ENCODE measurements at places on chromosomes 4 and X. TPM values are rescaled to one million over a fixed set of nuclear protein-coding genes. Genes with fewer than 3 reads are reported as not detected.
A peak's percentile ranks its signal among the peaks of the same experiment; 100 is the strongest.

TMEM184C gene
- total RNA-seq, result 37.1 TPM

DNA sequence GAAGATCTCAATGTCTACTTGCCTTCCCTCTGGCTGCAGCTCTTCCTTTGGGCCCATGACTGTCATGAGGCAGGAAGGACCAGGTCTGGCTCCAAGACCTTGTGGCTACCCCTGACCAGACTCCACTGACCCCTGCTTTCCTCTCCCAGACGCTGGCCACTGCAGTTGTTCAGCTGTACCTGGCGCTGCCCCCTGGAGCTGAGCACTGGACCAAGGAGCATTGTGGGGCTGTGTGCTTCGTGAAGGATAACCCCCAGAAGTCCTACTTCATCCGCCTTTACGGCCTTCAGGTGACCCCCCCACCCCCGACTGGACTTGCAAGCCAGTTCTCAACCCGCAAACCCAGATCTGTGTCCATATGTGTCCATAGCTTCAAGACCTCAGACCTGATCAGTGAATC is 535 bp downstream of the WAS start:
- H3K4me1 ChIP-seq, result no peaks in the 10 kb centered on the region
- H3K27me3 ChIP-seq, result peaks cover 41% of the 10 kb centered on the region
- H3K4me3 ChIP-seq, result no peak overlapping the region
- H3K36me3 ChIP-seq, result no peaks in the 10 kb centered on the region
- DNase-seq, result no peak
- no peak overlapping the region for H3K27ac ChIP-seq

AFF2 gene
- total RNA-seq, result 0.42 TPM

GRCh38 chr4:42561031-42561430 is 95.9 kb downstream of the ATP8A1 start:
- H3K36me3 ChIP-seq, result no peaks in the 10 kb centered on the region
- H3K4me3 ChIP-seq, result no peak overlapping the region
- no peak overlapping the region for H3K27ac ChIP-seq
- H3K27me3 ChIP-seq, result peaks cover 10% of the 10 kb centered on the region

GRCh38 chr4:154164931-154165839 is 326.4 kb downstream of the DCHS2 start:
- H3K36me3 ChIP-seq, result no peaks in the 10 kb centered on the region
- no peaks in the 10 kb centered on the region for H3K27me3 ChIP-seq
- peaks cover 36% of the 10 kb centered on the region for H3K4me1 ChIP-seq
- peak; percentile 93 for DNase-seq
- H3K4me3 ChIP-seq, result peak overlapping the region; percentile 9
- H3K27ac ChIP-seq, result peak overlapping the region; percentile 84

DNA sequence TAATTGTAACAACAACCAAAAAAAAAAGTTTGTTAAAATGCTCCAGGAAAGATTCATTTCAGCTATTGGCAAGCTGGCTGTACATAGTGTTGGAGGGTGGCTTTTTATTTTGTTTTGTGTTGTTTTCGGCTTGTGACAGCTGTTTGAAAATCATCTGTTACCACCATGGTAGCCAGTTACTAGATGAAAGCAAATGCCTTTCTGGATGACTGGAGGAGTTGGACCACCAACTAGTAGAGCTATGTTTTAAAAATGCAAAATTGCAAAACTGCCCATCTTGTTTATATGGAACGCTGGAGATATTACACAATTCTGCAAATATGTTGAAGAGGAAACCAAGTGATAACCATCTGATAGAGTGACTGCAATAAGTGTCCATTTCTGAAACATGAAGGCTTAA is 53.2 kb upstream of the TNIP3 start:
- H3K4me3 ChIP-seq, result no peak overlapping the region
- no peak overlapping the region for H3K27ac ChIP-seq
- H3K27me3 ChIP-seq, result no peaks in the 10 kb centered on the region
- H3K36me3 ChIP-seq, result no peaks in the 10 kb centered on the region
- DNase-seq, result no peak

DNA sequence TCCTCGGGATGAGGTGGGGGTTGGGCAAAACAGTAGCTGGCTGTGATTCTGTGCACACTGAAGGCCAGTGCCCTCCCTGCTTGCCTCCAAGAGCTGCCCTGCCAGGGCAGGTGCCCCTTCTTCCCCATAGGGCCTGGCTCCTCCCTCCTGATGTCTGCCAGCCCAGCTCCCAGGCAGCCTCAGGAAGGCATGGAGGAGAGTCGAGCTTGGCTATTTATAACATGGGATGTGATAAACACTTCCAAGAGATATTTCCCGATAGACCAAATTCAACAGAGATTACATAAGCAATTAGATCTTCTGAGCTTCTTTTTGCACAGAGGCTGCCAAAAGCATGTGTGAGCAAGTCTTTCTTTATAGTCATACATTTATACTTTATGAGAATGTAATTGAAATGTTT is 45.3 kb upstream of the PJA1 start:
- peaks cover 71% of the 10 kb centered on the region for H3K27me3 ChIP-seq
- no peaks in the 10 kb centered on the region for H3K4me1 ChIP-seq
- no peak overlapping the region for H3K27ac ChIP-seq
- H3K4me3 ChIP-seq, result no peak overlapping the region
- DNase-seq, result no peak

FHIP1A gene
- 19.8 TPM for total RNA-seq

GRCh38 chr4:120680647-120681228 is 241.8 kb downstream of the PRDM5 start:
- no peak overlapping the region for H3K4me3 ChIP-seq
- H3K27me3 ChIP-seq, result no peaks in the 10 kb centered on the region
- no peak for DNase-seq
- H3K27ac ChIP-seq, result no peak overlapping the region
- no peaks in the 10 kb centered on the region for H3K36me3 ChIP-seq
- H3K4me1 ChIP-seq, result no peaks in the 10 kb centered on the region

TBX22 gene
- total RNA-seq, result not detected

WDR17 gene
- 1.5 TPM for total RNA-seq

AREG gene
- total RNA-seq, result 1,402 TPM

GRCh38 chr4:87188048-87188447 is 32.4 kb downstream of the KLHL8 start:
- no peaks in the 10 kb centered on the region for H3K4me1 ChIP-seq
- no peaks in the 10 kb centered on the region for H3K36me3 ChIP-seq
- no peaks in the 10 kb centered on the region for H3K27me3 ChIP-seq
- H3K27ac ChIP-seq, result no peak overlapping the region
- H3K4me3 ChIP-seq, result no peak overlapping the region

DNA sequence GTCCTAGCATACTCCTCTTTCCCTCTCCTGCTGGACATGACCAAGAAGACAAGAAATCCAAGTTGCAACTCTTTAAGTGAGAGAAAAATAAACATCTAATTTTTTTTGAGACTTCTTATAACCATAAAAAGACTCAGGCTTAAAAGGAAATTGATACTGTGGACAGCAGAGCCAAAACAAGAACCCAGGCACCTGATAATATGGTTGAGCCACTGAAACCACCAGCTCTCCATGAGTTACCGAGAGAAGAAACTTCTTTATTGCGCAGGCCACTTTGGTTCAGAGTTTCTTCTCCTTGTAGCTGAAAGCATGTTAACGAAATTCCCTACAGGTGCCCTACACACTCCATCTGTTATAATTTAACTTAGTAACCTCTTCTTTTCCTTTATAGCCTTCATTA is 11.3 kb upstream of the SPCS3 start:
- no peaks in the 10 kb centered on the region for H3K27me3 ChIP-seq
- H3K4me3 ChIP-seq, result no peak overlapping the region
- no peak overlapping the region for H3K27ac ChIP-seq
- no peaks in the 10 kb centered on the region for H3K4me1 ChIP-seq

- no peak overlapping the region for H3K27ac ChIP-seq
- H3K36me3 ChIP-seq, result no peaks in the 10 kb centered on the region
- H3K4me1 ChIP-seq, result peaks cover 12% of the 10 kb centered on the region
- H3K27me3 ChIP-seq, result peaks cover 66% of the 10 kb centered on the region
Measured at GRCh38 chrX:109830704-109831206, 97.7 kb upstream of the ACSL4 start.

DNA sequence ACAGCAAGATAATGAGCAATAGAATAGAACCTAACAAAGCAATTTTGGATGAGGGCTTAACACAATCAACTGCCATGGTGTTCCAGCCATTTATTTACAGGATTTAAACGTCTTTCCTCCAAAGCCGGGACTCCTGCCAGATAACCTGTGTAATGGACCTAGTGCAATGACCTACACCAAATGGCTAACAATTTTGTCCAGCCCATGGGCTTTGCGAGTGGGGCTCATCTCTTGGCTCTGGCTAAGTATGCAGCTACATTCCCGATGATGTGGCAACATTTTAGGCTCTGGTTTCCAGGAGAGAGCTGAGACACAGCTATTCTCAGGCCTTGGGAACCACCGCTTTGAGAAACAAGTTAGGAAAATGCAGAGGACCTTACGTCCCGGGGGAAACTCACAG is 822.3 kb upstream of the FTHL17 start:
- H3K27ac ChIP-seq, result no peak overlapping the region
- peaks cover 25% of the 10 kb centered on the region for H3K27me3 ChIP-seq
- H3K4me3 ChIP-seq, result no peak overlapping the region
- H3K36me3 ChIP-seq, result no peaks in the 10 kb centered on the region
- H3K4me1 ChIP-seq, result no peaks in the 10 kb centered on the region

TMEM255A gene
- not detected for total RNA-seq

Measured in MCF 10A (cell line).